ENCODE measurements at places on chromosomes 5 and 9. TPM values are rescaled to one million over a fixed set of nuclear protein-coding genes. Genes with fewer than 3 reads are reported as not detected.

DNA sequence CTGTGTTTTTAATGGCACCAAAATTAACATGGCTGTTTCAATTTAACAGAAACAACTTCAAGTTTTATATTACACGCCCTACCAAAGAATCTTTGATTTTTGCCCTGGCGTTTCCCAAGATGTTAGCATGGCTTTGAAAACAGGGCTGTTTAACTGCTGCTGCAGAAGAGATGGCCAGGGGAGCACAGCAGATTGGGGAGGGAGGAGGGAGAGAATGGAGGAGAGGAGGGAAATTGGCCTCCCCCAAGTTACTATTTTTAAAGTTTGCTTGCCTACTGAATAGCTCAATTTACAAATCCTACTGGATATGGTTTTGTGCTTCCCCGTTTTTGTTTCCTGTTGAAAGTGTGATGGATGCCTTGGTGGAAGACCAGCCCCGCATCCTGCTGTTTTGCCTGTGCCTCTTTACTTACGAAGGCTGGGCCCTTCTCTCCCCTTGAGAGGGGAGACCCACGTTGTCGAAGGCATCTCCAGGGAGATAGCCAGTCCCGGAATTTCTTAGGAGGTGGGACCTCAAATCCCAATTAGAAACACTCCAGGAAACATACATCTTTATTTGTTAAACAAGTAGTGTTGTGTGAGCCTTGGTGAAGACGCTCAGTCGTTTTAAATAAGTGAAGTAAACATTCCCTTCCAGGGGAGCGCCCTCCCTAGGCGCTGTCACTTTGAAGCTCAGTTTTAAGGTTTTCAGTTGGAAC lies 98.6 kb downstream of the AOPEP start:
- ATAC-seq = no peak

AKNA gene
- total RNA-seq = 24.3 TPM

- no peak for ATAC-seq
Observed at GRCh38 chr5:59959330-59959729, 65.8 kb upstream of the PDE4D start.

SIT1 gene
- total RNA-seq = 1.2 TPM

DNA sequence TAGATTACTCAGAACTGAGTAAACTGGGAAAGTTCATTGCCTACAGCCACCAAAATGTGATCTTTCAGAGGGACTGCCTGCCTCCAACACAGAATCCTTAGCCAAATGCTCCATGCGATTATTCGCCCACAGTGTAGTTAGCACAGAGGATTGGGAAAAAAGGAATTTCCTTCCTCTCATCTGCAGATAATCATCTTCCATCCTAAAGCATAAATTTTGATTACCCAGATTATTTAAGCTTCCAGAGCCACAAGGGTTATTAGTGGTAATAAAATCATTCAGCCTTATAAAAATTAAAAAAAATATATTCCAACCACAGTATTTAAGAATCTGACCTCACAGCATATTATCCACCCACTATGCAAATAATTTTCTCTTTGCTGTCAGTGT lies 285.3 kb upstream of the GRAMD2B start:
- ATAC-seq = no peak

GRCh38 chr5:142748568-142749249 lies 21.5 kb upstream of the ARHGAP26 start:
- no peak for ATAC-seq

DNA sequence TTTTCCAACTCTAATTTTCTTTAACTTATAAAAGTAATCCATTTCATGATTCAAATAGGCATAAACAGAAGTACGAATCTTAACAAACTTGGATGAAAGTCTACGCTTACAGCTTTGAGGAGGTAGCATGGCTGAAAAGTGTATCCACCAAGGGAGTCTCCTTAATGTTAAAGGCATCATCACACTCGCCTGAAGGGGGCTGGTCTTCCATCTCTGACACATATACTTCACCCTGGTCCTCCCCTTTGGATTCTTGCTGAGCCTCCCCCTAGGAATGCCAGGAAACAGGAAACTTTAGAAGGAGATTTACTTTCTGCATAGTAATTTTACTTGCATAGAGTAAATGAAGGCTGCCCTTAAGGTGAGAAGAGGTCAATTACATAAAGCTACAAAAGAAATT lies 10.3 kb upstream of the NME5 start:
- no peak for ATAC-seq

CTNND2 gene
- total RNA-seq = 3.1 TPM

DNA sequence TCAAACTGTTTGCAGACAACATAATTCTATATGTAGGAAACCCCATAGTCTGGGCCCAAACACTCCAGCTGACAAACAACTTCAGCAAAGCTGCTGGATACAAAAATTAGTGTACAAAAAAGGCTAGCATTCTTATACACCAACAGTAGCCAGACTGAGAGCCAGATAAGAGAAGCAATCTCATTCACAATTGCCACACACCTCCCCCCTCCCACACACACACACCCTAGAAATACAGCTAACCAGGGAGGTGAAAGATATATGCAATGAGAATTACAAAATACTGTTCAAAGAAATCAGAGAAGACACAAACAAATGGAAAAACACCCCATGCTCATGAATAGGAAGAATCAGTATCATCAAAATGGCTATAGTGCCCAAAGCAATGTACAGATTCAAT lies 9.0 kb downstream of the MTREX start:
- no peak for ATAC-seq
